Lung (tissue), 17 donors: ENCODE measurements at places on chromosomes 2 and 18. TPM values are rescaled to one million over a fixed set of nuclear protein-coding genes. Genes with fewer than 3 reads are reported as not detected.

Gene ZFP36L2
- polyA plus RNA-seq, result 70.1 TPM

Gene PLB1
- 1.0 TPM for polyA plus RNA-seq

Gene RIOK3
- 46.9 TPM for polyA plus RNA-seq

Gene FASTKD2
- polyA plus RNA-seq, result 9.8 TPM

Gene PER2
- 6.0 TPM for polyA plus RNA-seq

Gene ABCB11
- polyA plus RNA-seq, result 0.02 TPM
